Activated CD4-positive, alpha-beta T cell treated with anti-CD3 and anti-CD28 coated beads, Interleukin-2, amount 50 U/mL, for 24 hours (primary cell): ENCODE measurements at places on chromosomes 3 and 15.

- no peak for DNase-seq
These were observed 175.5 kb upstream of the RORA start for GRCh38 chr15:61404567-61404966.

DNA sequence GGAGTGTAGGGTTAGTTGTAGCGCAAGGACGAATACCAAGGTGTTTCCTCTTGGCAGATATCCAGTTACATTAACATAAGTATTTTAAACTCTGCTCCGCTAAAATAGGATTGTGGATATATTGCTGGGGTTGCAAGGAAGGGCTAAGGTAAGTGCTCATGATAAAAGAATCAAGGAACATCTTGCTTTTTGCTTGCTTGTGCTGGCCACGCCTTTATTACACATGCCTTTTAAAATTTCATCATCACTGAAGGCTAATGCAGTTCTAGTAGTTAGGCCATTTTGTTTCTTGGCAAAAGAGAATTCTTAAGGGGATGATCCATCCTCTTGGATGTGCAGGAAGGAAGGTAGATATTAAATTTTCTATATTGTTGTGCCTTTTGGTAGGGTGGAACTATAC, 415.6 kb upstream of the TPM1 start:
- DNase-seq, result no peak

DNA sequence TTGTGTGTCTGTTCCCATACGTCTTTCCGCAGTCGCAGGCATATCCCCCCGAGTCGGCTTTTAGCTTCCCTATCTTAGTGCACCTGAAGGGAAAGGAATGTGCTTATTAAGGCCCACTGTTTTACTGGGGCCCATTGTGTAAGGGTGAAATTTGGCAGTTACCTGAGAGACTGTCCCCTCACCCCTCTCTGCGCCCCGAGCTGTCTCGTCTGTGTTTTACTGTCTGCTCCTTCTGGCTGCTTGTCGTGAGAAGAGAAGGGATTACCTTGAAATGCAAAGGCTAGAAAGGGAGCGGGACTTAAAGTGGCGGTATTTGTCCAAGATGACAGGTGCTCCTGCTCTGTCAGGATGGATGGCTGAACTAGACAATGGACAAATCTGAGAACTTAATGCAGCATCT, 233.0 kb upstream of the POU1F1 start:
- no peak for DNase-seq

DNA sequence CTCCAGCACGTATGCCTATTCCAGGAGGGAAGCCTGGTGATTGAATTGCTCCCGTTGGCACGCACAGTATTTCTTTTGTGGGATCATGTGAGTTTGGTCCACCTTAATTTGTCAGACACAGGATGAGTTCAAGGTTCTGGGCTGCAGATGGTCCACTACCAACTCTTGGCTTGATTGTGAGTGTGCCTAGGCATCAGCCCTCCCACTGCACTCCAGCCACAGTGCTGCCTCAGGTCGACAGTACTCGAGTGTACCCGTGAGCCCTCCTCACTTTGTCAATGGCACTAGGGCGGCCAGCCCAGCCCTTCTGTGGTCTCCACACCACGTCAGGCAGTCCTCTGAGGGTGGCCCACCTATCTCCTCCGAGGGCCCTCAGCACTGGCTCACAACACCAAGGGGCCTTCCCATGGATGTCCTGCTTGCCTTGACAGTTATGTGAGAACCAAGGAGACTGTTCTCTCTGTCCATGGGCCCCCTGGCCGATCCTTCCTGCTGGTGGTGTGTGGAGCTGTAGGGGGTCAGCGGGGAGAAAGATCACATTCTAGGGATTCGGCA, 30.2 kb downstream of the CHRD start:
- no peak for DNase-seq

GRCh38 chr15:64673866-64674265, 101.5 kb downstream of the RBPMS2 start:
- DNase-seq, result no peak

DNA sequence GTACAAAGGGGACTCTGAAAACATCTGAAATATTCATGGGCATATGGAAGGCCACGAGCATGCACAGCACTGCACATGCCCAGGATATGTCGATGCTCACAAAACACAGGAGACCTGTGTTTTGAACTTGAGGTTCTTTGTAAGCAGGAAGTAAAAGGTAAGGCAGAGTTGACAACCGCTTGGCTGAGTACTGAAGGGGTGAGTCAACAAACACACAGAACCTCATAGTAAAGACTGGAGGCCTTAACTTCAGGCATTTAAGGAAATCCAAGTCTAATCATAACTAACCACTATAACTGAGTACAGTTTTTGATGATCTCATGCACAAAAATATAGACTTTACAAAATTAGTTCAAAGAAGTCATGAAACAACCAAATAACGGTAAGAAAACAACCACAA, 80.6 kb downstream of the MYO9A start:
- DNase-seq, result no peak

GRCh38 chr3:123798550-123798949, 85.6 kb downstream of the MYLK start:
- no peak for DNase-seq

GRCh38 chr3:66083096-66083678, 44.5 kb upstream of the MAGI1 start:
- DNase-seq, result no peak

DNA sequence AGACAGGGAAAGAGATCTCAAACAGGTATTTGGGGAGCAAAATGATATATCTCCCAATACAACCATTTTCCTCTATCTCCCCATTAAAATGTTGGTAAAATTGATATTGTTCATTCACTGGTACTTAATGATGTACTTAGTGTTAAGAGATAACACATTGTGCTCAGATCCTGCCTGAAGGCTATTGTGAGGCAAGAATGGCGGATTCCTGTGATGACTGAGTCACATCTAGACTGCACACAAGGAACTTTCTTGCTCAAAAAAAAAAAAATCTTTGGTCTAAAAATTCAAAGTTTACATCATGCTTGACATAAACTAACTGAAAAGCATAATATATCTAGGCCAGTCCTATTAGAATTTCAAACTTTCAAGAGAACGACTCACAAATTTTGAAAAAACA, 171.1 kb upstream of the TTC14 start:
- no peak for DNase-seq

DNA sequence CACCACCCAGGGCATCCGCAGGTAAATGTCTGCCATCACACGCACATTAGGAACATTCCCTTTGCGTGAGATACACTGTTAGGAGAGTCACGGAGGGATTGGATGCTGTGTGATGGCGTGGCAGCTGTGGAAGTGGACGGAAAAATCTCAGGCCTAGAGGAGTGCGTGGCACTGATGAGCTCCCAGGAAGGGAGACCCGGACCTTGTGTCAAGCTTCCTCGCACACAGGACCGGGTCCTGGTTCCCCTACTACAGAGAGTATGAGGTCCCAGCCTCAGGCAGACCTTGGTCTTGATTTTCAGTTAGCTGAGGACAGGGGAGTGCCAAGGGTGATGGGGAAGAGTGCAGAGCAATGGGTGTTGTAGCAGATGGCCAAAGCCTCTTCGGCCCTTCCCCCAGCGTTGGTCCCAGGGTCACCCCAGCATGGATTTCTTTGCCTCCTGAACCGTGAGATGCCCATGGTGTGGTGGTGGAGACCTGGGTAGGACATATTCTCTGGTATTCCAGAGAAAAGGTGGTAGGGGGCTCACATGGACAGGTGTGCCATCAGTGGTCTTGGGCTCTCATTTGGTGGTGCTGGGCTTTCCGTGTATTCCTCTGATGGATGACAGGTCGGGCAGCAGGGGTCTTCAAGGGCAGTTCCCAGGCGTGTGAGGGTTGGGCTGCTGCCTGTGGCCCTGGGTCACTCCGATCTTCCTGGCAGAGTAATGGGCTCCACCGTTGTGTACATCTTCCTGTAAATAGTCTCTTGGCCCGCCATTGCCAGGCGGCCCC, 105.1 kb downstream of the SNRPN start:
- DNase-seq, result no peak

- no peak for DNase-seq
These were observed 6.9 kb upstream of the TNFSF10 start for GRCh38 chr3:172530101-172530561.

- DNase-seq, result no peak
These were observed 70.8 kb upstream of the POMGNT2 start for GRCh38 chr3:43176666-43177065.

- DNase-seq, result no peak
These were observed 136.9 kb downstream of the THSD4 start for GRCh38 chr15:71252044-71252739.

GRCh38 chr15:69823223-69823907, 274.4 kb downstream of the TLE3 start:
- DNase-seq, result no peak

- no peak for DNase-seq
These were observed 774.3 kb upstream of the NR2F2 start for GRCh38 chr15:95556225-95556624.

- no peak for DNase-seq
These were observed 10.4 kb upstream of the CLK3 start for GRCh38 chr15:74604983-74605794.

DNA sequence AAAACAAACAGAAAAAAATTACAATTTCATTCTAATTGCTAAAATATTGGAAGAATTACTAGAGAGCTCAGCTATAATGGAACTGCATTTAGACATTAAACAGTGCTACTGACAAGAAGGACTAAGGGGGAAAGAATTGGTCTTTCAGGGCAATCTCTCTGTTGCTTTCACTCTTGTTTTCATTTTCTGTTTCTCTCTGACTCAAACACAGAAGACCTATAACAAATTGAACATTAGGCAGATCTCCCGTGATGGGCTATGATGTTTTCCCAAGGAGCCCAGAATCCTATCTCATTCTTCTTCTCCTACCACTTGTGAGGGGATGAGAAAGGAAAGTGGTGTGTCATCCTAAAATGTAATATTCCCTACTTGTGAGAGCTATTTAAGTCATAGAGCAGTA, 358.0 kb upstream of the TGFBR2 start:
- no peak for DNase-seq

- no peak for DNase-seq
These were observed 190.8 kb downstream of the ZNF621 start for GRCh38 chr3:40715551-40715950.

DNA sequence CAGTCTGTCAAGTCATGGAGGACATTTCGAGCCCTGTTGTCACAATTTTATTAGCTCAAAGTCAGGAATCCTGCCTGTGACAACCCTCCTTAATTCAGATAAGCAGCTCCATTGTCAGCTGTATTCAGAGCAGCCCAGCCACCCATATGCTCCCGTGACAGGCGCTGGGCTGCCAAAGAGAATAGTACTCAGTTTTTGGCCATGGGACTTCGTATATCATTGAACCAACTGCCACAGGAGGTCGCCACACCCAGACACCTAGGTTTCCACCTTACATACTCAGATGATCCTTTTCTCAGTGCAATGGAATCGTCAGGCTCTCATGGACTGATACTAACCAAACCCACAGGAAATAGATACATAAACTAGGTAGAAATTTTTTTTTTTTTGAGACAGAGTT, 100.2 kb downstream of the C3orf70 start:
- DNase-seq, result no peak

- DNase-seq, result no peak
These were observed 106.3 kb downstream of the LRRK1 start for GRCh38 chr15:101025501-101025885.

GRCh38 chr3:15656342-15656741, 54.8 kb downstream of the BTD start:
- no peak for DNase-seq

DNA sequence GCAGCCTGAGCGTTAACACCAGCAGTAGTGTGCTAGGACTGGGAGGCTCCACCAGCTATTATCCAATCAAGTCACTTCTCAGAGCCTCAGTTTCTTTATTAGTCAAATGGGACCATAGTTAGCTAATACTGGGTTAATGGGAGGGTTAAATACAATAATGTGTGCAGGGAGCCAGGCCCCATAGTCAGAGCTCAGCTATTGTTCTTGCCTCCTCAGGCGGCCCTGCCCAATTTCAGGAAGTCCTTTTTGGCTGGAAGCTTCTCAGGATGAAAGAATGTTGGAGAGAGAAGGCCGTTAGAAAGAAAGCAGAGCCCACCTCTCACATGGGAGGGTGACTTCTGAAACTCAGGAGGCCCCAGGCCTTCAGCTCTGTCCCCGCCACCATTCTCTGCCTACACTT, 39.5 kb upstream of the SMAD6 start:
- no peak for DNase-seq

DNA sequence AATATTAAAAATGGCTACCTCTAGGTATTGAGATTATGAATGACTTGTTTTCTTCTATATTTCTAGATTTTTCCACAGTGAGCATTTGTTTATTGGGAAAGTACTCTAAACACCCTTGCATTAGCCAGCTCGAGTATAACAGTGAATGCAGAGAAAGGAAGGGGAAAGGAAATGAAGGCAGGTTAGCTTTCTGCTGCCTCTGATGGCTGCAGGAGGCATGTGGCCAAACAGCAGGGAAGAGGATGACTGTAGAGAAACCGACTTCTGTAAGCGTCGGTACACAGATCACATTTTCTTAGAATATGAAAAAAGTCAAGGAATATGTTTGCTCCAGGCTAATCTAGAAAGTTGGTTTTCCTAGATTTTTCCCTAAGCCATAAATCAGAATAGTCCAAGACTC, 19.8 kb downstream of the GNB5 start:
- DNase-seq, result no peak

DNA sequence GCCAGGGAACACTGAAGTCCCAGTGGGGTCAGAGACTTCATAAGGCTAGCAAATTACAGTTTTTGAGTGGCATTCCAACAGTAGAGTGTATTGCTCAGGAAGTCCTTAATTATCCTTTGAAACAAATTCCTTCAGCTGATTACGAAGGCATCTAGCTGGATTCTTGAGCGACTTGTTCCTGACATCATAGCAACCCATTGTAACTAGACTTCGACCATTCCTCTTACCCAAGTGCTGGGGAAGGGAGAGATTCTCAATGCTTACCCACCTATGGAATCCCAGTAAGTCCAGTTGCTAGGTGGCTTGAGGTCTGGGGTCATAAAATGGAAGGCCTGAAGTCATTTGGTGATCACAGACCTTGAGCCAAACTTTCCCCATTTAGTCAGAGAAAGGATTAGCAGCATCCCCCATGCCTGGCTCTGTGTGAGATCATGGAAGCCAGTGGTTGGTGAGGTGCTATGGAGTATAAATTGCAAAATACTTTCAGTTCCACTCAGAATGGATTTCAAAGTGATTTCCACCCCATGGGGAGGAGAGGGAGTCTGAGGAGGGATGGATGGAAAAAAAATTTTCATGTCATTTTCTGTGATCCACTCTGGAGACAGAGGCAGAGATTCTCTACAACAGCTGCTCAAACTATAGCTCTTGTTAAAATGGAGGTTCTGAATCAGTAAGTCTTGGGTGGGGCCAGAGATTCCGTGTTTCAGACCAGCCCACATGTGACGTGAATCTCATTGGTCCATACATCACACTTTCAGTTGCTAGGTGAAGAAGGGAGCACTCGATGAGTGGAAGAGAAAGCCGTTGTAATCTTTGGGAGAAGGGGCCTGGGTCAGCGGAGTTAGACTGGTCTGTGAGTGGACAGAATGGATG, 45.7 kb downstream of the CD86 start:
- DNase-seq, result no peak

GRCh38 chr3:55556619-55557537, 69.8 kb upstream of the WNT5A start:
- DNase-seq, result no peak

- no peak for DNase-seq
These were observed 1.1 kb upstream of the CDV3 start for GRCh38 chr3:133572158-133573053.
